Omental fat pad (tissue), 4 donors: ENCODE measurements at places on chromosomes 5 and 9.

DNA sequence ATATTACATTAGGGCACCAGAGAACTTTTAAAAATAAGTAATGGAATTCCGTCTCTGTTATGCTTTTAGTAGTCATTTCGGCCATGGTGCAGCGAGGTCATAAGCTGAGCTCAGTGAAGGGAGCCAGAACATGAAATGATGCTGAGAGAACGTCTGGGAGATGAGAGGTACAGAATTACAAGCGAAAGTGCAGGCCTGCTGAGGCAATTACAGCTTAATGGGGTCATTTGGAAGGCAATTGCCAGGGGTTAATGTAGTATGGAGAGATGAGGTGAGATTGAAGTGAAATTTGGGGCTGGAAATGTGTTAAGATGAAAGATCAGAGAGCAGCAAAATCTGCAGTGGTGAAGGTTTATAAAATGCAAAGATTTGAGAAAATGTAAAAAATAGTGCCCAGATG lies 96.5 kb downstream of the PBX3 start:
- DNase-seq, result no peak

- DNase-seq, result no peak
Measured at GRCh38 chr9:28882529-28882928, 1309.2 kb upstream of the C9orf72 start.

DNA sequence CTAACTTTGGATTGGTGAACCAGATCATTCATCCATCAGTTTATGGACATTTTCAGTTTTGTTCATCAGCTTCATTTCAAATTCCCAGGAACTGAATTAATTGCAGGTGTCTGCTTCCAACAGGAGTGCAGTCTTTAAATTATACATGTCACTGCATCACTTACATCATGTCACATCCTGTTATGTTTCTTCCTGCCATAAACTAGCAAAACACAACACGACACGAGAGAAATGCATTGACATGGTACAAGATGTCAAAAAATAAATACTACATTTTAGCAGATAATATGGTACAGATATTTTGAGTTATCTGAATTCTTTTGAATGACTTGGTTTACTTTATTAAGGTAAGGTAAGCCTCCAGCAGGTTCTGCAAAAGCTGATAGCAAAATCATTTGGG lies 415.5 kb downstream of the NR2F1-AS1 start:
- DNase-seq, result no peak

GRCh38 chr5:2998106-2998505 lies 246.6 kb upstream of the IRX2 start:
- DNase-seq, result no peak

DNA sequence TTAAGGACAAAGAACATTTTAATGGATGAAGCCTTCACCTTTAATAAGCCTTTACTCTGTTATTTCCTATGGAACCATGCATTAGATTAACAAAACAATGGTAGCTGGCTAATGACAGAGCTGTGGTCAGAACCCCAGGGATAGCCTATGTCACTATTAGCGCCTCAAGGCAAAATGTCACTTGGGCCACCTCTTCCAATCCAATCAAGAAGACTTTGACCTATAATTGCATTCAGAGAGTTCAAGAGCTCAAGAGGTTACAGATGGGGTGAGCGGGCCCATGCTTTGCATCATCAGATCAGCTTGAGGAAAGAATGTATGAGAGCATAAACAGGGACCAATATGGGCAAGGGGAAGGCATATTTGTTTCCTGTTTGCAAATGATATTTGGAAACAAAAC lies 425.1 kb downstream of the ARHGEF28 start:
- DNase-seq, result no peak

DNA sequence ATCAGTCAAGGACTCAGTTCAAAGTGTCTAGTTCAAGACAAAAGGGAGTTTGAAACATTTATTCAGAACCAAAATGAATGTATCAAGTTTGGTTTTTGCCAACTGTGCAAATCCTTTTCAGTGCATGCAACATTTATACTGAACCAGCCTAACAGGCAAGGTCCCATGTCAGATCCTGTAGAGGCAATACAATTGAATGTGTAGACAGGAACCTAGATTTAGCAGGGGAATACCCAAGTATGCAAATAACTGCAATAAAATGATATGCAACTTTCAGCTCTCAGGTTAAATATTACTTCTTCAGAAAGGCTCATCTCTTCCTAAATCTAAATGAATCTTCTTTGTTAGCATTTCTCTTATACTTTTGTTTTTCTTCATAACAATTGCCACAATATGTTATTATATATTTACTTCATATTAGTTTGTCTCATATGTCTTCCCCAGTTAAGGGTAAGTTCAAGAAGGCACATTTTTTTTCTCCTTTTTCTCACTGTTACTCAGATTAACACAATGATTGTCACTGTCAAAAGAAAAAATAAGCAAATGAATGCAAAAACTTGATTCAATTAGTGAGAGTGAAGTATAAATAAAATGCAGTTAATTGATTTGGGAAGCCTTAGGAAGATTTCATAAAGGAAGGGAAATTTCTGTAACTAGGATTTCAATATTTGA lies 163.9 kb upstream of the RASA1 start:
- DNase-seq, result no peak

- no peak for DNase-seq
Measured at GRCh38 chr5:102905056-102905455, 150.0 kb downstream of the PAM start.

GRCh38 chr9:21470126-21470525 lies 12.0 kb downstream of the IFNE start:
- no peak for DNase-seq

DNA sequence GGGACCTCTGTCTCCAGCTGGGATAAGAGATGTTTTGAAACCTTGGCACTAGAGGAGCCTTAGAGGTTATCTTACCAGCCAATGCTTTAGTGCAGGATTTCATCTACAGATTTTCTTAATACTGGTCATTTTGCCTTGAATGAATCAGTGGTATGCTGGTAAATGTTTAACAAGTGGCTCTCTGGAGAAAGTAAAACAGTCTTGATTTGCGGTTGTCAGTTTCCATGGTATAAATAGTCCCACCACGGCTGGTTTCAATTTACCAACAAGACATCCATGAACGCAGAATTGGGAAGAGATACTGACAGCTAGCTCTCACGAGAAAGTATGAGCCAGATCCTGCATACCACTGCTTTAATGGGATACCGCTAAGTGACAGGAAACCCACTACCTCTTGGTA lies 56.7 kb upstream of the CXCL14 start:
- no peak for DNase-seq

DNA sequence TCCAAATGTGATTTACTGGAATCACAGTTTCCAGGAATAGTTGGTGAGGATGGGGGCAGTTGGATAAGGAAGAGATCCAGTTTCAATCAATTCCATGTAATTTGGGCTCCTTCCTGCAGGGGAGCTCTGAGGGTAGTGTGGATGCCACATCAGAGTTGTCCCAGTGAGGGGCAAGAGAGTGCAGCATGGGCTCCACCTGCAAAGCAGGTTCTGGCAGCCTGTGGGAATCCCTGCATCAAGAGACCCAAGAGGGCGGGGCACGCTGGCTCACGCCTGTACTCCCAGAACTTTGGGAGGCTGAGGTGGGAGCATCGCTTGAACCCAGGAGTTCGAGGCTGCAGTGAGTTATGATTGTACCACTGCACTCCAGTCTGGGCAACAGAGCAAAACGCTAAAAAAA lies 188.5 kb downstream of the CACNA1B start:
- no peak for DNase-seq

DNA sequence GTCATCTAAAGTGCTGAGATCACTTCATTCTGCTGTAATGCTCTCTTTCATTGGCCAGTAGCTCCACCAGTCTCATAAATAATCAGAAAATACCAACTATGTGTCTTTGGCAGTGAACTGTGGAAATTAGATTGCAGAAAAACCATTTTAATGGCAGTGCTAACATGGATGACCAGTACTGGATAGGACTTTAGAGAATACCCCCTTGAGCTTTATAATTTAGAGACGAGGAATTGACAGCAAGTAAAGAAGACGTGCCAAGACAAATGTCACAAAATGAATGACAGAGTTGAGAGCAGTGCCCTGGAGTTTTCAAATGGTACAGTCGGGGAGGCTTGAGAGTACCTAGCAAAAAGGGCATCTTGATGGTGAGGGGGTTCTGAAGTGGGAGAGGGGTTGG lies 5.8 kb downstream of the MSANTD3 start:
- DNase-seq, result no peak

DNA sequence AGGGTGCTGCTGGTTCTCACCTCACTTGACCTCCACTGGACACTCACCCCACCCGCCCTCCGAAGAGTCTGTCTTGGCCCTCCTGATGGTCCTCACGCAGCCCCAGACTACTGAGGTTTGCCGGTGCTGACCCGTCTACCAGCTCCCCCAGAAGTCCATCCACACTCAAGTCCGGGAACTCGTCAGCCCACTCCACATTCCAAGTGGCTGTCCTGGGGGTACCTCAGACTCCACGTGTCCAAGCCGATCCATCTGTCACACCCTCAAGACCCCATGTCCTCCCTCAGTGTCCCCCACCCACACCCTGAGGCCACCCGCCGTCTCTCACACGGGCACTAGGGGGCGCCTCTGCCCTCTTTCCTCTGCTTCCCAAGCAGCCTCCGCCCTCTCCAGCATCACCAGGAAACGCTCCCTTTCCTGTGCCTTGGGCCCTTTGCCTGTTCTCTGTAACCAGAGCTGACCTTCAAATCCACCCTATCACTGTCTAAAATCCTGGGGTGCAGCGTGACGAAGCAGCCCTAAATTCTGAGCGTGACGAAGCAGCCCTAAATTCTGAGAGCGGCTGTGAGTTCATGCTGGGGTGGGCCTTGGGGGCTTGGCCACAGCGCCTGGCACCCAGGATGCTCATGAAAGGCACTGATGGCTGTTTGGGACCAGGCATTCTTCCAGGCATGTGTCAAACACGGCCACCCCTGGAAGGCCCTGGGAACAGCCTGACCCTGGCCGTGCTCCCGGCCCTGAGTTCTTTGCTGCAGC lies 95.7 kb downstream of the KCNT1 start:
- DNase-seq, result no peak

- DNase-seq, result no peak
Measured at GRCh38 chr9:107587191-107587963, 97.8 kb upstream of the KLF4 start.

DNA sequence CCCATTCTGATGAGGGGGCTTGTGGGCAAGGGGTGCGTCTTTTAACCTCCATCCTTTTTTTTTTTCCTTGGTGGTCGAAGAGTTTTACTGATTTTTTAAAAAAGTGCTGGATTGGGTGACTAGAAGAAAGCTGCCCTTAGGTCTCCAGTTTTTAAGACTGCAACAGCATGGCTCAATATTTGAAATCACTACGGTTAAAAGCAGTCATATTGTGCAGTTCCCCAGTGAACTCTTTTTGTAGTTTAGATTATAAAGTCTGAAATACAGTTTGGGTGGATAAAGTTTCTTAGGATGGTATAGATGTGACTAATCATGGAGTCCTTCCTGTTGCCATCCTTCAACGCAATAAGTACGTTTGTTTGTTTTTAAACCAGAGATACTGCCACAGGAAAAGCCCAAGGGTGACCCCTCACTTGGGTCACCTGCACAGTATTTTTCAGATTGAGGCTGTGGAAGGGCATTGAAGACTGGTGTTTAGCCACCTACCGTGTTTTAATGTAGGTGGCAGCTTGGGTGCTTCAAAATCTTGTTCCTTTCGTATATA lies 520 bp upstream of the DHFR start:
- DNase-seq, result no peak

- no peak for DNase-seq
Measured at GRCh38 chr9:129838707-129839259, 3.5 kb downstream of the USP20 start.

DNA sequence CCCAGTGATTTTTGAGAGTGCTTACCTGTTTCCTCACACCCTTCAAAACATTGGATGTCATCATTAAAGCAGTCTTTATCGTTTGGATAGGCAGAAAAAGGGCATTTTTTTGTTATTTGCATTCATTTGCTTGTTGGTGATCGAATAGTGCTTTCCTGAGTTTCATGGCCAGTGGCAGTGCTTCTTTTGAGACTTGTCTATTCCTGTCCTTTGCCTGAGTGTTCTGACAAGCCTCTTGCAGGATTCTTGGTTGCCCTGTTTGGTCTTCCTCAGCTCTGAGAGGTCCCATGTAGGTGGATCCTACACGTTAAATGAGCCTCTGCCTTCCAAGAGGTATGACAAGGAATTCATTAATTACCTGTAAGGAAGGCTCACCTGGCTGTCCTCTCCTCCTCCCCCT lies 52.8 kb downstream of the DAB2IP start:
- no peak for DNase-seq

GRCh38 chr5:137026296-137026695 lies 472.8 kb downstream of the SPOCK1 start:
- no peak for DNase-seq

DNA sequence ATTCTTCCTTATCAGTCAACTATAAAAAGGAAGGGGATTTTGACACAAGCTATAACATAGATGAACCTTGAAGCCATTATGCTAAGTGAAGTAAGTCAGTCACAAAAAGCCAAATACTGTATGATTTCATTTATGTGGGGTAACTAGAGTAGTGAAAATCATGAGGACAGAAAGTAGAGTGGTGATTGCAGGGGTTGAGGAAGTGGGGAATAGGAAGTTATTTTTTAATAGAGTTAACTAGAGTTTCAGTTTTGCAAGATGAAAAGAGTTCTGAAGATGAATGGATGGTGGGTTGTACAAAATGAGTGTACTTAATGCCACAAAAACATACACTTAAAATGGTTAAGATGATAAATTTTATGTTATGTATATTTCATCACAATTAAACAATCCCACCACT lies 65.4 kb upstream of the FAM174A start:
- no peak for DNase-seq

- DNase-seq, result no peak
Measured at GRCh38 chr5:180669661-180670060, 20.3 kb upstream of the FLT4 start.

DNA sequence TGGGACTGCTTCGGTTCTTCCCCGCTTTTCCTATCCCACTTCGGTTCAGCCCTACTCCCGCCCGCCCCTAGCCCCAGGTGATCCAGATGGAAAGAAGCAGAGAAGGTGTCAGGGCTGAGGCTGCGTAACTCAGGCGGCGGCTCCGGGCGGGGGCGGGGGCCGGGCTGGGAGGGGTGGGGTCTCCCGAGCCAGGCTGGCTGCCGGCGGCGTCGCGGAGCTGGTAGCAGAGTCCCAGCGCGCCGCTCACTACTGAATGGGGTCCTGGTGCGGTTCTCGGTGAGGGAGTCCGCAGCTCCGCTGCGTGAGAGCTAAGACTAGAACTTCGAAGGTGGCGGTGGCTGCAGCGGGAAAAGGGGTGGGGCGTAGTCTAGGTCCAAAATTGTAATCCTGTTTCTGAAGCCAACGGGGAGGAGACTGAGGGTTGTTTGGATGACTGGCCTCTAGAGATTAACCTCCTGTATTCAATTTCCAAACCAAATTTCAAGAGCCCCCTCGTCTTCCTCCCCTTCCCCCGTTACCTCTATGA lies 1.4 kb downstream of the PRR16 start:
- DNase-seq, result no peak

- no peak for DNase-seq
Measured at GRCh38 chr5:56683733-56684132, 131.6 kb upstream of the MAP3K1 start.

DNA sequence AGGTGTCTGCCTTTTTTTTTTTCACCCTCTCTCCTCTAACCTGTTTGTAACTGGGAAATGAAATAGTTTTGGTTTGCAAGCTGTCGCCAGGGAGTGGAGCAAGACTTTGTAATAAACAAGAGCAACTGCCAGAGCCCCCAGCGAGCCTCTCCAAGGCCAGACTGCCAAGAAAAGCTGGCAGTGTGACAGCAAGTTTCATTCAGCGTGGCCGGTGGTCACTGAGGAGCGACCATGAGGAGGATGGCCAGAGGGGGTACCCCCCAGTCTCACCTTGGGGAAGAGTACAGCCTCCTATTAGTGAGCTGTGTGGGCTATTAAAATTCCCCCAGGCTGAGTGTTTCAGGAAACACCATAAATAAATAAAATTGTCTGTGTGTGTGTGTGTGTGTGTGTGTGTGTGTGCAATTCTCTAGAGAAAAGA lies 49.9 kb downstream of the ZFAND5 start:
- DNase-seq, result no peak
